ENCODE measurements at places on chromosomes 6 and 20.

- DNase-seq: no peak
These were observed 30.4 kb downstream of the BFSP1 start for GRCh38 chr20:17500826-17501225.

GRCh38 chr6:87699576-87699975 lies 2.5 kb downstream of the AKIRIN2 start:
- DNase-seq: no peak

GRCh38 chr20:62577490-62577836 lies 64.8 kb upstream of the SLCO4A1 start:
- no peak for DNase-seq

- DNase-seq: no peak
These were observed 323.4 kb downstream of the TAF4 start for GRCh38 chr20:61742097-61742825.

Measured in breast epithelium (tissue), 4 donors.